ENCODE measurements at places on chromosomes 3 and 15. TPM values are rescaled to one million over a fixed set of nuclear protein-coding genes. Genes with fewer than 3 reads are reported as not detected.

CILP gene
- 15.7 TPM for total RNA-seq

UBA7 gene
- total RNA-seq: 23.1 TPM

ZPLD1 gene
- not detected for total RNA-seq

BOC gene
- 7.1 TPM for total RNA-seq

TBCCD1 gene
- 5.3 TPM for total RNA-seq

SLC28A2 gene
- total RNA-seq: not detected

CLRN1 gene
- not detected for total RNA-seq

PPM1L gene
- 63.9 TPM for total RNA-seq

FAM43A gene
- 15.7 TPM for total RNA-seq

TOP2B gene
- total RNA-seq: 90.3 TPM

HDAC11 gene
- total RNA-seq: 37.5 TPM

ROBO2 gene
- 0.14 TPM for total RNA-seq

IMP3 gene
- total RNA-seq: 43.3 TPM

IP6K1 gene
- total RNA-seq: 19.0 TPM

SMCO1 gene
- total RNA-seq: 78.6 TPM

IL20RB gene
- total RNA-seq: 0.43 TPM

DNAJA4 gene
- total RNA-seq: 125 TPM

TMEM158 gene
- total RNA-seq: 0.60 TPM

CADPS gene
- 10.4 TPM for total RNA-seq

ZBED2 gene
- total RNA-seq: not detected

CA12 gene
- total RNA-seq: 0.65 TPM

WDR93 gene
- total RNA-seq: not detected

HAPLN3 gene
- 1.1 TPM for total RNA-seq

TATDN2 gene
- 15.1 TPM for total RNA-seq

SST gene
- not detected for total RNA-seq

POLQ gene
- total RNA-seq: 0.57 TPM

ABHD14A gene
- total RNA-seq: 31.5 TPM

AHSG gene
- total RNA-seq: not detected

GABRG3 gene
- total RNA-seq: not detected

DAPK2 gene
- total RNA-seq: 47.9 TPM

SPTSSB gene
- 0.57 TPM for total RNA-seq

NR2E3 gene
- total RNA-seq: not detected

FAM81A gene
- total RNA-seq: 11.0 TPM

GOLGA8H gene
- not detected for total RNA-seq

COLQ gene
- total RNA-seq: 1.7 TPM

PRRT3 gene
- total RNA-seq: 0.57 TPM

GOLGA8G gene
- not detected for total RNA-seq

TMEM207 gene
- total RNA-seq: not detected

HRG gene
- not detected for total RNA-seq

PCLAF gene
- total RNA-seq: 1.1 TPM

AQP9 gene
- total RNA-seq: 1.5 TPM

LCTL gene
- not detected for total RNA-seq

CSPG5 gene
- 0.35 TPM for total RNA-seq

SH2D7 gene
- total RNA-seq: not detected

OCA2 gene
- not detected for total RNA-seq

CASR gene
- total RNA-seq: not detected
